Vagina (tissue), 2 donors: ENCODE measurements at places on chromosomes 7 and 10. TPM values are rescaled to one million over a fixed set of nuclear protein-coding genes. Genes with fewer than 3 reads are reported as not detected.
A peak's percentile ranks its signal among the peaks of the same experiment; 100 is the strongest.

OR2A7 gene
- 7.4 TPM for total RNA-seq

FAM25C gene
- total RNA-seq = not detected

GIMAP6 gene
- total RNA-seq = 21.4 TPM

PRF1 gene
- 20.9 TPM for total RNA-seq

TBXAS1 gene
- total RNA-seq = 18.4 TPM

MMP21 gene
- total RNA-seq = not detected

EVX1 gene
- 2.5 TPM for total RNA-seq

DNA sequence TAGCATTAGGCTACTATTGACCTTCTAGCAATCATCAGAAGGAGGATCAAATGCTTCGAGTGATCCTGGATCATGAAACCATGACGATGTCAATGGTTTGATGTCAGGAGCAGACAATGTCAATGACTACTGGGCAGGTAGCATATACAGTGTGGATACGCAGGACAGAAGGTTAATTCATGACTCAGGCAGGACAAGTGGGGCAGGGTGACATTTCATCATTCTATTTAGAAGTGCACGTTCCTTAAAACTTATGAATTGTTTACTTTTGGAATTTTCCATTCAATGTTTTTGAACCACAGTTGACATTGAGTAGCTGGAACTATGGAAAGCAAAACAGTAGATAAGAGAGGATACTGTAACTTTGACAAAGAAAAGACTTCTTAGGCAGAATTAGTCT is 140.8 kb downstream of the TSPAN12 start:
- no peak overlapping the region for H3K4me3 ChIP-seq
- no peak for DNase-seq
- H3K27ac ChIP-seq = no peak overlapping the region
- H3K4me1 ChIP-seq = no peaks in the 10 kb centered on the region
- no peaks in the 10 kb centered on the region for H3K36me3 ChIP-seq

DNA sequence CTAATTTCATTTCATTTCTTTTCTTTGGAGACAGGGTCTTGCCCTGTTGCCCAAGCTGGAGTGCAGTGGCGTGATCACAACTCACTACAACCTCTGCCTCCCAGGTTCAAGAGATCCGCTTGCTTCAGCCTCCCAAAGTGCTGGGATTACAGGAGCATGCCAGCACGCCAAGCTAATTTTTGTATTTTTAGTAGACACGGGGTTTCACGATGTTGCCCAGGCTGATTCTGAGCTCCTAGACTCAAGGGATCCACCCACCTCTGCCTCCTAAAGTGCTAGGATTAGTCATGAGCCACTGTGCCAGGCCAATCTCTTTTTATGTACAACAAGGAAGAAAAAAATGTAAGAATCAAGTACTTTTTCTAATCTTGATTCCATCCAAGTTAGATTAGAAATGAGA is 10.7 kb upstream of the KMT2E start:
- H3K36me3 ChIP-seq = no peaks in the 10 kb centered on the region
- H3K4me1 ChIP-seq = peaks cover 93% of the 10 kb centered on the region
- no peaks in the 10 kb centered on the region for H3K27me3 ChIP-seq
- H3K27ac ChIP-seq = peak overlapping the region; percentile 78

DNA sequence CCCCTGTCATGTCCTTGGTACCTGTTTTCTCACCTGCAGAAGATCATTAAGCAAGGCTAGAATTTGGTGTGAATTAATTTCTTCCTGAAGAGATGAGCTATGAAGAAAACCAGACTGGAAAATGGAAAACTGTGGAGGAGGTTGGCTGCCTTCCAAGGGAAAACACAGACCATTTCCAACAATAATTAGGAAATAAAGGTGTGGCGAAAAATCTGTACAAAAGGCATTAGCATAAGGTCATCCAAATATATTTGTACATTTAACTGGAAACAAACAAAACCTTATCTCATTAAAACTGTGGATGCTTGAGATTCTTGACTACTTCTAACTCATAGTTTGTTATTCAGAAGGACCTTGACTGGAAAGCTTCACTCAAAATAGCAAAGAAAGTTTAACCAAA is 1.7 kb downstream of the STN1 start:
- H3K27ac ChIP-seq = peak overlapping the region; percentile 87
- peak overlapping the region; percentile 78 for H3K4me3 ChIP-seq
- H3K27me3 ChIP-seq = no peaks in the 10 kb centered on the region
- no peak for DNase-seq
- no peaks in the 10 kb centered on the region for H3K36me3 ChIP-seq
- H3K4me1 ChIP-seq = peaks cover 39% of the 10 kb centered on the region

DNA sequence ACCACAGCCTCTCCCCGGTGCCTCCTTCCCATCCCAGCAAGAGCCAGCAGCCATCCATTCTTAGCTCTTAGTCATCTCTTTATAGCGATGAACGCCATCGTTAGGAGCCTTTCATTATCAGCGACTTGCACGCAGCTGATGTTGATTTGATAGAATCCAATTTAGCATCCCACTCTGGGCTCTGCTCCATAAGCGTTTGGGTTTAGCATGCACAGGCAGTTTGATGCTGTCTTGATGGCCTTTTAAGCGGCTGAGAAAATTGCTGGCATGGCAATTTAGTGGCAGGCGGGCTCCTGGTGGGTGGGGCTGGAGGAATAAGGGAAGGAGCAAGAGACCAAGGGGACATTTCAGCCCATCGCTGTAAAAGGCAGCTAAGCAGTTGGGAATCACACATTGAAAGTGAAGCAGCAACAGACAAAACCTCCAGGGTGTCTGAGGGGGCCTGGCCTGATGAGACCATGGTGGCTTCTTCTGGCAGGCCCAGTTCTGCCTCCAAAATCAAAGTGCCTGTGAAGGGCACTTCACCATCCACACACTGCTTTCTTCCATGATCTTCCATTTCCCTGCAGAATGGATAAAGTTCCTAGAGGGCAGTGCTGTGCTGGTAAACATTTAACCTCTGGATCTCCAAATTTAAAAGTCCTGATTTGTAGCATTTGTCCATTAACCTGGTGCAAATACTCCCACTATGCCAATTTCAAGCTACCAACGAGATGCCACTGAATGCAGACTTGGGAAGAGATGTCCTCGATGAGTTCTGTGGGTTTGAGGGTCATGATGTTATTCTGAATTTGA is 107.8 kb upstream of the PLXNA4 start:
- no peak overlapping the region for H3K4me3 ChIP-seq
- no peak for DNase-seq
- no peaks in the 10 kb centered on the region for H3K4me1 ChIP-seq
- no peaks in the 10 kb centered on the region for H3K36me3 ChIP-seq

GRCh38 chr10:8312781-8313180 is 258.3 kb downstream of the GATA3 start:
- H3K4me3 ChIP-seq = no peak overlapping the region
- H3K36me3 ChIP-seq = no peaks in the 10 kb centered on the region
- H3K27ac ChIP-seq = no peak overlapping the region
- no peak for DNase-seq

- peaks cover 27% of the 10 kb centered on the region for H3K4me1 ChIP-seq
- no peak overlapping the region for H3K4me3 ChIP-seq
- H3K36me3 ChIP-seq = no peaks in the 10 kb centered on the region
Observed at GRCh38 chr7:96238474-96238873, 83.4 kb downstream of the SLC25A13 start.

- no peaks in the 10 kb centered on the region for H3K36me3 ChIP-seq
- peak within 1 kb of the TSS; percentile 95 for H3K4me3 ChIP-seq
- no peak for DNase-seq
- peaks cover 43% of the 10 kb centered on the region for H3K4me1 ChIP-seq
Observed at GRCh38 chr10:73781879-73782748, at the start of gene CHCHD1. Gene CHCHD1, plus strand, starts transcription at chr10:73782048. Its CDS starts 28 bp downstream, at chr10:73782076.

- no peaks in the 10 kb centered on the region for H3K27me3 ChIP-seq
- peaks cover 55% of the 10 kb centered on the region for H3K4me1 ChIP-seq
- peak overlapping the region; percentile 12 for H3K4me3 ChIP-seq
- peak overlapping the region; percentile 79 for H3K27ac ChIP-seq
- H3K36me3 ChIP-seq = no peaks in the 10 kb centered on the region
Observed at GRCh38 chr7:95549818-95550529, 46.3 kb downstream of the PDK4 start.

DNA sequence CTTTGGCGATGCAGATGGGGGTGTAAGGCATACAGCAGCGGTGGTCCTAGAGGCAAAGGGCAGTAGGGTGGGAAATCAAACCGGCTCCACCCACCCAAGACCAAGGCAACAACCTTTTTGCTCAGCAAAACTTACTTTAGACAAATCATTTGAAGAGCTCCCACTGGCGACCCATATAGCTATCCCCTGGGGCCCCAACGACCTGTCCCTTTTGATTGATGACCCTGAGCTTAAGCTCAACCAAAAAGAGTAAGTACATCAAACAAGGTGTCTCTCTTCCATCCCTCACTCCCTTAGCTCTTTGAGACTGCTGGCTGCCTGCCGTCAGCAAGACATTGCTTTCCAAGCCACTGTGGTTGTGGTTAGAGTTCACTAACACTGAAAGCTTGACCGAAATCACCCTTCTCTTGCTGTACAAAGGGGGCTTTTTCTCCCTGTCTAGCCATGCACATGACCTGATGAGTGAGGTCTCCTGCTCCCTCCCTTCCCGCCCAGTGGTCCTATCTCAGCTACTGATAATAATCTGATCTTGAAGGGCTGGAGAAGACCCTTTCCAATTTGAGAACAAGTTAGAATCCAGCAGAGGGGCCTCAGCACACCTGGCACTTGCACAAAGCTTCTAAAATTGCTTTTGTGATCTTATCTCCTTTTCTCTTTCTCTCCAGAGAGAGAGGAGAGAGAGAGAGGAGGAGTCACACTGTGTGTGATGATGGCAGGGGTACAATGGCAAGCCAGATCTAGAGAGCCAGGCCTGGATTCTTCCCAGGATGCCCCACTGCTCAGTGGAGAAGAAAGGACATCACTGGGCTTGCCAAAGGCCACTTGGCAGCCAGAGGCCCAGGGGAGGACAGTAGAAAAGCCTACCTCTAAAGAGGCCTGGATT is 42.2 kb downstream of the XPNPEP1 start:
- H3K27me3 ChIP-seq = no peaks in the 10 kb centered on the region
- no peak overlapping the region for H3K4me3 ChIP-seq
- no peaks in the 10 kb centered on the region for H3K4me1 ChIP-seq
- no peak overlapping the region for H3K27ac ChIP-seq

DNA sequence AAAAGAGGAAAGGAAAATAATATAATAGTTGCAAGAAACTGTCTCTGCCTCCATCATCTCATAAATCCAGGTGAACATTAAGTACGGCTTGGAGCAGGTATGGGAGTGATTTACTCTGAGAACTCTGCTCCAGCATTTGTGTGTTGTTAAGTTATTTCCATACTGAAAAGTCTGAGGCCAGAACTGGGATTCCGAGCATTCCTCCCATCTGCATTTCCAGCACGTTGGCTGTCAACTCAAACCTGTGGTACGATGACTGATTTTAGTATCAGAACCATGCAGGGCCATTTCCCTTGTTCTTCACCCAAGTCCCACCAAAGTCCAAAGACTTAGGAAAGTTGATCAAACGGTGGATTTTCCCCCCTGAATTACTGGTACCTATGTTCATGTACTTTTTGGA is 104.9 kb downstream of the CREB5 start:
- DNase-seq = no peak
- H3K4me1 ChIP-seq = peaks cover 7% of the 10 kb centered on the region
- no peaks in the 10 kb centered on the region for H3K27me3 ChIP-seq
- no peak overlapping the region for H3K27ac ChIP-seq

DNA sequence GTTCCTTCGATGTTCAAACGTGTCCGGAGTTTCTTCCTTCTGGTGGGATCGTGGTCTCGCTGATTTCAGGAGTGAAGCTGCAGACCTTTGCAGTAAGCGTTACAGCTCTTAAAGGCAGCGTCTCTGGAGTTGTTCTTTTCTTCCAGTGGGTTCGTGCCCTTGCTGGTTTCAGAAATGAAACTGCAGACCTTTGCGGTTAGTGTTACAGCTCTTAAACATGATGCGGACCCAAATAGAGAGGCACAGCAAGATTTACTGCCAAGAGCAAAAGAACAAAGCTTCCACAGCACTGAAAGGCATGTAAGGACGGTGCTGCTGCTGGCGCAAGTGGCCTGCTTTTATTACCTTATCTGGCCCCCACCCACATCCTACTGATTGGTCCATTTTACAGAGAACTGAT is 931.4 kb downstream of the IPMK start:
- no peaks in the 10 kb centered on the region for H3K4me1 ChIP-seq
- no peak overlapping the region for H3K27ac ChIP-seq
- DNase-seq = no peak

- DNase-seq = no peak
- H3K4me3 ChIP-seq = no peak overlapping the region
- H3K4me1 ChIP-seq = peaks cover 49% of the 10 kb centered on the region
- H3K36me3 ChIP-seq = no peaks in the 10 kb centered on the region
Observed at GRCh38 chr7:99083068-99083651, 60.7 kb downstream of the SMURF1 start.

DNA sequence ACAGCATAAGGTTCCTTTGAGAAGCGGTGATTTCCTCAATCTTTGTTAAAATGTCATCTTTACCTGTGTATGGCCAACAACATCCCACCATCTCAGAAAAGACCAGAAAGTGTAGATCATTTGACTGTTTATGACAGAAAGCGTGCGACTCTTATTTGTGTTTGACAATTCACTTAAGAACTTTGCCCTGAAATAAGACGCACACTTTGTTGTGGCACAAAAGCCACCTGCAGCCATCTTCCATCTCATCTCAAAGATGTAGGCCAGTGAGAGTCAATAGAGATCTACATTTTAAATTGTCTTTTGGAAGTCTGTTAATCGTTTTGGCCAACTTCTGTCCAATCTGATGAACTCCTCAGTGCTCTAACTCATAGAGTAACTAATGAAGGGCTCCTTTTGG is 114.0 kb downstream of the CALN1 start:
- no peak overlapping the region for H3K27ac ChIP-seq
- H3K36me3 ChIP-seq = no peaks in the 10 kb centered on the region
- H3K27me3 ChIP-seq = no peaks in the 10 kb centered on the region
- H3K4me1 ChIP-seq = no peaks in the 10 kb centered on the region
- H3K4me3 ChIP-seq = no peak overlapping the region
- no peak for DNase-seq

DNA sequence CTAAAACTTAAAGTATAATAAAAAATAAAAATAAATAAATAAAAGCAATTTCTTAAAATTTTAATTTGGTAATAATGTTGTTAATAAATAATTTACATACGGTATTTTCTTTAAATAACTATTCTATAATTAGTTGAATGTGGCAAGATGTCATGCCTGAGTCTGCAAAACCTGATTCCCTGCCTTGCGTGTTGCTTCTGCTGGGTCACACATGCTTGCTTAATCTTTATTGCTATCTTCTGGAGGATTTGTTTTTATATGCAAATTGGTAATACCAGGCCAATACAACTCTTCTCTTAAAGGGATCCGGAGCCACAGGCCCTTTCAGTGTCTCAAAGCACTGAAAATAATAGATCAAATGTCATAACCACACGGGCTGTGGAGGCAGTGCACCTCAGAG is 59.4 kb upstream of the ABCB5 start:
- no peaks in the 10 kb centered on the region for H3K36me3 ChIP-seq
- no peak for DNase-seq
- H3K27ac ChIP-seq = no peak overlapping the region
- H3K4me3 ChIP-seq = no peak overlapping the region
